Activated CD4-positive, alpha-beta T cell treated with anti-CD3 and anti-CD28 coated beads, Interleukin-2, amount 10 ng/mL, durations not matched to agents 7 days and 5 days (primary cell): ENCODE measurements at places on chromosomes 7 and 10.
A peak's percentile ranks its signal among the peaks of the same experiment; 100 is the strongest.

GRCh38 chr10:12703813-12704212 is 297.7 kb downstream of the CCDC3 start:
- no peaks in the 10 kb centered on the region for H3K36me3 ChIP-seq
- H3K4me1 ChIP-seq: peaks cover 23% of the 10 kb centered on the region
- DNase-seq: no peak
- H3K27ac ChIP-seq: no peak overlapping the region

DNA sequence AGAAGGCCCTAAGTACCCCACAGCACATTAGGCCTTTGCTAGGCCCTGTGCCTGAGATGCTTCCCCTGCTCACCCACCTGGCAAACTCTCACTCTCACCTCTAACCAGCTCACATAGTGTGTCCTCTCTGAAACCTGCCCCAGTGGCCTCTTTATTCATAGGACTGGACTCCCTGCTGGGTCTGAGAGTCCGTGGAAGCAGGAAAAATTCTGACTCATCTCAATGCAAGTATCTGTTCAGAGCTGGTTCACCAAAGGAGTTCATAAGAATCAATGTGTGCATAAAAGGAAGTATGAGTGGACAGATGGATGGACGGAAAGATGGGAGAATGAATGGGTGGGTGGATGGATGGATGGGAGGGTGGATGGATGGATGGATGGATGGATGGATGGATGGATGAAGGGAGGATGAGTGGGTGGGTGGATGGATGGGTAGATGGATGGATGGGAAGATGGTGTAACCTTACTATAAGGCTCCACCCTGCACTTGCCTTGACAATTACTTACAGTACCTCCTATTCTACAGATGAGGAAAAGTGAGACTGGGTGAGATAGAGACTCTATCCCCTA is 111.2 kb upstream of the ZMIZ1 start:
- no peak overlapping the region for H3K27ac ChIP-seq
- H3K27me3 ChIP-seq: no peaks in the 10 kb centered on the region
- H3K4me3 ChIP-seq: no peak overlapping the region
- no peaks in the 10 kb centered on the region for H3K4me1 ChIP-seq
- DNase-seq: no peak

- H3K4me1 ChIP-seq: no peaks in the 10 kb centered on the region
- H3K36me3 ChIP-seq: no peaks in the 10 kb centered on the region
- no peak for DNase-seq
- H3K27ac ChIP-seq: no peak overlapping the region
These were observed 107.9 kb upstream of the GNAI1 start for GRCh38 chr7:80026766-80027165.

GRCh38 chr10:97023401-97024167 is 162.2 kb downstream of the SLIT1 start:
- H3K4me1 ChIP-seq: no peaks in the 10 kb centered on the region
- H3K27me3 ChIP-seq: no peaks in the 10 kb centered on the region
- H3K36me3 ChIP-seq: no peaks in the 10 kb centered on the region

DNA sequence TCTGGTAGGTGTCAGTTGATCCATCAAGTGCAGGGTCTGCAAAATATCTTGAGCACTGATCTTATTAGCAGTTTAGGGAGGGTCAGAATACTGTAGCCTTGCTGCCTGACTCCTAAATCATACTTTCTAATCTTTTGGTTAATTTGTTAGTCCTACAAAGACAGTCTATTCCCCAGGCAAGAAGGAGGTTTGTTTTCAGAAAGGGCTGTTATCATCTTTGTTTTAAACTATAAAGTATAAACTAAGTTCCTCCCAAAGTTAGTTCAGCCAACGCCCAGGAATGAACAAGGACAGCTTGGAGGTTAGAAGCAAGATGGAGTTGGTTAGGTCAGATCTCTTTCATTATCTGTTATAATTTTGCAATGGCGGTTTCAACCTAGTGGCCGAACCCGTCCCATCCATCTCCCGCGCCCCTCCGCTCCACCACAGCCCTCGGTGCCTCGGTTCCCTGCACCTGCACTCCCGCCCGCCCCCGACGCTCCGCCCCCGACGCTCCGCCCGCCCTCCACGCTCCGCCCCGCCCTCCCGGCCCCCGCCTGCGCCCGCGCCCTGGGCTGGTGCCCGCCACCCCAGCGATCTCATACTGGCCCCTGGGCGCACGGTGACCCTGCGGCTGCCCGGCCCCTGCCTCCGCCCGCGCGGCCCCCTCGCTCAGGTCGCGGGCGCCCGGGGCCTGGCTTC is at the start of gene ADCK2:
TSS of gene ADCK2 (plus strand) at position 564 of the 681 bp plus-strand sequence. CDS start 386 bp downstream, outside the sequence.
- H3K27ac ChIP-seq: peak within 1 kb of the TSS; percentile 95
- DNase-seq: peak; percentile 52
- peaks cover 5% of the 10 kb centered on the region for H3K36me3 ChIP-seq
